ENCODE measurements at places on chromosomes 6 and 20.

DNA sequence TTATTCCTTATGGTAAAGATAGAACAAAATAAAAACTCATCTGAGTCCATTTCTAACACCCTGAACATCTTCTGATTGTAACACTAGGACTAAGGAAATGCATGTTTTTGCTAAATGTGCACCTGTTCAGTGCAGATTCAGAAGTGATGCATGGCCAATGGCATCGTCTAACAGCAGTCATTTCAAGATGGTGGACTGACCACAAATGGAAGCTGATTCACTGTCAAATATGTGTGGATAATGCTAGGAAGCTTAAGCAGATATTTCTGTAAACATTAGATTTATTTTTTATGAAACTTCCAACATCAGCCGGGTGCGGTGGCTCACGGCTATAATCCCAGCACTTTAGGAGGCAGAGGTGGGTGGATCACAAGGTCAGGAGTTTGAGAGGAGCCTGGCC, 394.8 kb downstream of the SAMD5 start:
- DNase-seq = no peak

DNA sequence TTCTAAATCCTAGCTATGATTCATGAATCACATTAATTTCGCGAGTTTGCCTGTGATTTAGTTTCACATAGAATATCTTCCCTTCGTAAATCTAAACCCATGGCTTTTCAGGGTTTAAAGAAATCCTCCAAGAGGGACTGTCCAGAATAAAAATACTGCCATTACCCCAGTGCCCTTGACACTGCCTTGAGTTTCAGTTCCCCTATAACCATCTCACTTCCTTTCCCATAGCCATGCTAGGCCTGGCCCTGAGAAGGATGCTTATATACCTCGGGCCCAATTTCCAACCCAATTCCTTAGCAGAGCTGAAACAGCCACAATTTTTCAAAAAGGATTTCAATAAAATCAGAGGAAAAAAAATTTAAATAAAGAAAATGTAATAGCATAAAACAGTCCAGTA, 697.3 kb downstream of the FRK start:
- DNase-seq = no peak

GRCh38 chr6:89768324-89768723, 51.3 kb downstream of the MDN1 start:
- DNase-seq = no peak

GRCh38 chr6:26056583-26057350, 30.5 kb upstream of the HFE start:
- no peak for DNase-seq

- no peak for DNase-seq
These were observed 32.1 kb upstream of the ID4 start for GRCh38 chr6:19805129-19805481.

DNA sequence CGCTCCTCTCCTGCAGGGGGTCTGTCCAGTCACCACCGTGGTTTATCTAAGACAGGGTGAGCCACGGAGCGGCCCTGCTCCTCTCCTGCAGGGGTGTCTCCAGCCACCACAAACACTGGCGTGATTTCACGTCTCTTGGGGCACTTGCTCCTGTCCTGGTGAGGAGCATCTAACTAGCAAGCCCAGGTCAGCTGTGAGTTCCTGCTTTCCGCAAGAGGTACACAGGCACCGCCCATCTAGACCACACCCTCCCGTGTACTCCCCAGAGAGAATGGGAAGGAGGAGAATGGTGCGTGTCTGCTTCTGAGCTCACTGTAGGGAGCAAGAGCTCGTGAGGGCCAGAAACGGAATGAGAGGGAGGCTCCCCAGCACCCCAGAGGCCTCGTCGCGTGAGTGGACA, 40.7 kb downstream of the DACT2 start:
- no peak for DNase-seq

GRCh38 chr20:58693226-58694006, 816 bp downstream of the NPEPL1 start:
- DNase-seq = no peak

GRCh38 chr6:119043265-119043664, 35.2 kb downstream of the FAM184A start:
- no peak for DNase-seq

- no peak for DNase-seq
These were observed 867 bp downstream of the EBF4 start for GRCh38 chr20:2693286-2694007.

DNA sequence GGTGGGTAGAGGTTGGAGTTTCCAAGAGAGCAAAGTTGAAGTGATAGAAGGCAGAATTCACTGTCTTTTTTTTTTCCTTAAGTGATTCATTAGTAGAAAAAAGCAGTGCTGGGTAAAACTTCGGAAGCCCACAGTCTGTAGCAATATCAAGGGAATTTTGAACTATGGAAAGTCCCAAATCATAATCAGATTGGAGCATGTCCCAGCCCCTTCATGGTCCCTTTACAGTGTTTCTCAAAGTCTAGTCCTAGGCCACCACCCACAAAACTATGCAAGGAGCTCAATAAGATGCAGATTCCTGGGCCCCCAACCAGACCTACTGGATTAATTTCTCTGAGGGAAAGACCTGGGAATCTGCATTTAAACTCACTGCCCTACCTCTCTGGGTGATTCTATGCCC, 22.6 kb downstream of the NEDD9 start:
- no peak for DNase-seq

GRCh38 chr6:75397171-75397570, 96.4 kb downstream of the FILIP1 start:
- DNase-seq = no peak

GRCh38 chr6:152218887-152219286, 411.4 kb downstream of the ESR1 start:
- DNase-seq = no peak

- no peak for DNase-seq
These were observed 1.2 kb downstream of the RNF217 start for GRCh38 chr6:124963416-124963785.

GRCh38 chr20:18005990-18006364, 37.2 kb downstream of the MGME1 start:
- no peak for DNase-seq

- DNase-seq = no peak
These were observed 14.8 kb downstream of the LYRM2 start for GRCh38 chr6:89623749-89624148.

GRCh38 chr6:99471638-99472037, 43.6 kb downstream of the USP45 start:
- no peak for DNase-seq

DNA sequence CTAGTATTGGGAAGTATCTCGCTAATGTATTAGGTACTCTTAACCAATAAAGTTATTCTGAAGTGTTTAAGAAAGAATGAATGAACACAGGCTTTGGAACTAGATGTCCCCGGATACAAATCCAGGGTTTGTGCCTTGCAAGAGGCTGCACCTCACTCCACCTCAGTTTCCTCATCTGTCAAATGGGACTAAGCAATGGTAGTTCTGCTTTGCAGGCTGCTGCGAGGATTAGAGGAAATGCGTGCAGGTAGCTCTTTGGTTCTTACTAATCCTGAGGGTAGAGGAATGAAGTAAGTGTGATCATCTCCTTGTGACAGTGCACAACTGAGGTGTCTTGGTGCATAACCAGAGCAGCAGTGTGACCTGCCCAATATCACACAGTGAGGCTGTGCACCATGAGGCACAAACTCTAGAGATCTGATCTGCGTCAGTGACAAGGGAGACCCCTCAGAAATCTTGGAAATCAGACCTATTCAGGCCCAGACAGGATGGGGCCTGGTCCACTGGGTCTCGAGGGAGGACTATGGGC, 26.7 kb downstream of the ADA start:
- no peak for DNase-seq

DNA sequence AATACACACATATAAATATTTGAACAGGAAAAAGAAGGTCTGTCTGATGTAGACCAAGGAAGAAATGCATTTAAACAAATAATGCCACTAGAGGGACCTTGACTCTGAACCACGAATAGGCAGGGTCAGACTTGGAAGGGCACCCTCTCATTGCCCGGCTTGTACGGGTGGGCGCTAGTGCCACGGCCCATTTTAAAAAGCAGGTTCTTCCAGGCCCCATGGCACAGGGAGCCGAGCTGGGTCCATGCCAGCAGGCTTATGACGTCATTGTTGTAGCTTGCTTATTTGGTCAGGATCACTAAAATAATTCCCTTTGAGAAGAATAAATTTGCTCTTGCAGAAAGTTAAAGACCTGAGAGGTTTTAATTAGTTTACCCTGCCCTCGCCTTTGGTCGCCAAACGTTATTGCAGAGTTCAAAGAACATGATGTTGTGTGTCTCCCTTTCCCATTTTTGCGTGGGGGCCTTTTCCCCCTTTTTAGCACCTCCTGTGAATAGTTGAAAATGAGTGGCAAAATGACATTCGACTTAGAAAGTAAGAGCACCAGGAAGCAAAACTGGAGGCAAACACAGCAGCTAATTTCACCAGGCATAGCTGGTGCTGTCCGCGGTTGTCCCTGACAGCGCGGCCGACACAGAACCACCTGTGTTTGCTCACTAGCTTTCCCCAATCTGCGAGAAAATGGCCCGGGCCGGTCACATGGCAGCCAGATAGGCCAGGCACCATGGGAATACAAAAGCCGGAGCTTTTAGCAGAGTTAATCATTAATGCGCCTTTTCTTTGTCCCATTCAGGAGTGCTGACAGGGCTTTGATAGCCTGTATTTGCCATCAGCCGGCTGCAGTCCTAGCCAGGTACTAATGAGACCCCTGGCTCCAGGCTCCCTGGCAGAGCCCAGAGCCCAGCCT, 93.8 kb downstream of the FOXA2 start:
- DNase-seq = no peak

DNA sequence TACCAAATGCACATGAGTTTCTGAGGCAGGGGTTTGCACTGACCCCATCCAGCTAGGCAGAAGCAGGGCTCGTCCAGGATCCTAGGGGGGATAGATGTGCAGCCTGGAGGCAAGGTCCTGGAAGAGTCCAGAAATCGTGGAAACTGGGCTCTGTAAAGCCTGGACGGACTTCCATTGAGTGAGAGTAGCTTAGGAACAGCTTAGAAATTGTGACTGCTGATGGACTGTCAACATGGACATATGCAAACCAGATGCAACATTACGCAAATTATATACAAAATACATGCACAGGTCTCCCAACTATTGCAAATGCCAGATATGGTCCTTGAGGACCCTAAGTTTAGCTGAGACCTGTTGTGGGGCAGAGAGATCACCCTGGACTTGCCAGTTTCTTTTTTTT, 4.8 kb upstream of the EMILIN3 start:
- no peak for DNase-seq

- DNase-seq = no peak
These were observed 107.4 kb upstream of the TAB2 start for GRCh38 chr6:149209871-149210775.

- DNase-seq = no peak
These were observed 2.0 kb upstream of the SPACA1 start for GRCh38 chr6:88045521-88046136.

DNA sequence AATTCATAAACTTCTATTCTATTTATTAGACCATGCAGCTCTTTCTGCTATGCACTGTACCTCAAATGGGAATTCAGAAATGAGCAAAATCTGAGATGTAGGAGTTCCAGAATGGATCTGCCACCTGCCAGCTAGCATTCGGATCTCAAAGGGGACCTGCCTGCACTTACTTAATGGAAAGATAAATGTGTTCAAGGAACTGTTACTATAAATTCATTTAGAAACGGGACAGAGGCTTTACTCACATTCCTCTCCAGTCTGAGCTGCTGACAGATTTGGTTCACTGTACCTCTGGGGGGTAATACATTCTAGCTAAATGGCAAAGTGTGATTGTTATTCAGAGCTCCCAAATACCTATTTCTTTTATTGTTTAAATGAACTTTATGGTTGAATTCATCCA, 384.1 kb downstream of the GRIK2 start:
- no peak for DNase-seq

GRCh38 chr6:43060034-43060754, 763 bp downstream of the KLC4 start:
- DNase-seq = no peak

GRCh38 chr6:149440735-149441671, 40.9 kb downstream of the SUMO4 start:
- no peak for DNase-seq

DNA sequence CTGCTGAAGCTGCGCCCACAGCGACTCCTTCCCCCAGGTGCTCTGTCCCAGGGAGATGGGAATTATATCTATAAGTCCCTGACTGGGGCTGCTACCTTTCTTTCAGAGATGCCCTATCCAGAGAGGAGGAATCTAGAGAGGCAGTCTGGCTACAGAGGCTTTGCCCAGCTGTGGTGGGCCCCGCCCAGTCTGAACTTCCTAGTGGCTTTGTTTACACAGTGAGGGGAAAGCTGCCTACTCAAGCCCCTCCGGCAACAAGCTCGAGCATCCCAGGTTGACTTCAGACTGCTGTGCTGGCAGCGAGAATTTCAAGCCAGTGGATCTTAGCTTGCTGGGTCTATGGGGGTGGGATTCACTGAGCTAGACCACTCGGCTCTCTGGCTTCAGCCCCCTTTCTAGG, 152.5 kb upstream of the MAP3K7 start:
- DNase-seq = no peak

All from HFF-Myc (cell line).